GM18507 (cell line): ENCODE measurements at places on chromosomes 2 and 18.

GRCh38 chr2:25362049-25362433, 20.3 kb upstream of the DNMT3A start:
- peak; percentile 86 for DNase-seq

DNA sequence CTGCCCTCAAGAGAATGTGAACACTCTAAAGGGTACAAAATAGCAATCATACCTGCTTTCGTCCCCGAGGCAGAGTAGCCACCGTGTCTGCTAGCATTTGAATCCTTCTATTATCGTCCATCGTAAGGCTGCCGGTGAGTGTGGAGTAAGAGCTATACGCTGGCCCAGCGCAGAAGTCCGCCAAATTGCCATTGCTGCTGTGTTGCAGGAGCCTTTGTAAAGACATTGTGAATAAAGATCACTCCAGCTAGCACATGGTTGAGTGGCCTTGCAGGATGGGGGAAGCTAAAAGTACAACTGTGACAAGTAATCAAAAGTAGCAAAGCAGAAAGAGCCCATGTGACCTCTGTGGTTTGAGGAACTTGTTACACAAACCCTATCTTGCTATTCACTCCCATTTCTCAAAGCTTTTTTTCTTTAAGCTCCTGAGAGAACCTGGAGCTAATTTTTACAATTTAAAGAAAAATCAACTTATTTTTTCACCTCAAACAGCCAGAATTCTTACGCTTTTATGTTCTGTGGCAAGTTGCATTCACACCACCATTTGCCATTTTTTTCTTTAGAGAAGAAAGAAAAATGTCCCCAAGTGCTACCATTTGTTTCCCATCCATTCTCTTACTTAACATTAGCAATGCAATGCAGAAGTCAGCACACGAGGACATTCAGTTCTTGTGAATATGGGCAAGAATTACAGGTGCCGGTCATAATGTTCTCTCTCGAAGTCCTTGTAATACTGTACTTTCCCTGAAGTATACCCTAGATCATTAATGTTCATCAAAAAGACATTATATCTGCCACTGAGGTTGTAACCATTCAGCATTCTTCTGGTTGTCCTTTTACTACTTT, at the start of gene CYTIP:
Gene CYTIP (minus strand): TSS at position 295 of the 846 bp plus-strand sequence. CDS start 69 bp downstream, at position 226.
- no peak for DNase-seq

- DNase-seq: no peak
Measured at GRCh38 chr18:32270341-32270740, 80.5 kb downstream of the MEP1B start.

DNA sequence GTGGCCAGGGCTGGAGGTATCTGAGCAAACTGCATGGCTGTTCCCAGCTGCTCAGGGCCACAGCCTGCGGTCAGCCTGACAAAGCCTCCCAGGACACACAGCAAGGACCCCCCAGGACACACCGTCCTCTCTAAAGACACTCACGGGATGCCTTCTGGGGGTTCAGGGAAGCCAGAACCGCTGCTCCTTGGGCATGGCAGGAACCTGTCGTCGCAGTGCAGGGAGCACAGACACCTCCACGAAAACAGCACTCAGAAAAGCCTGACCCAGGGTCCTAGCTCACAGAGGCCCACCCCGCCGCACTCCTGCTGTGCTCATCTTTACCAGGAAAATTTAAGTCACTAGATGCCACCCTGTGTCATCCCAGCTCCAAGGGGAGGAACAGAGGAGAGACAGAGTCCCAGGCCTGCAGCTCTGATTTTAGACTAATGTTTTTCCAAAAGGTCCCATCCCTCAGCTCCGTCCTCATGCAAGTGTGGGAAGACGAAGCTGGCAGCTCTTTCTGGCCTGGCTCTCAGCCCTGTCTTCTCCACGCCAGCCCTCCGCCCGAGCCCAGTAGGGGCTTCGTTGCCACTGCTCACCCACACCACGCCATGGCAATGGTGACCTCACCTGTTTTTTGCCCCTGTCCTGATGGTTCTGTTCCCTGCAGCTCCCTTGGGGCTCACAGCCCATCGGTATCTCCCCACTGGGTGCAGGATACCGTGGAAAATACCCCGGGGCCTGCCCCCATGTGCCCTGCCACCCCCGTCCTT, 23.9 kb upstream of the SLC66A3 start:
- DNase-seq: no peak

DNA sequence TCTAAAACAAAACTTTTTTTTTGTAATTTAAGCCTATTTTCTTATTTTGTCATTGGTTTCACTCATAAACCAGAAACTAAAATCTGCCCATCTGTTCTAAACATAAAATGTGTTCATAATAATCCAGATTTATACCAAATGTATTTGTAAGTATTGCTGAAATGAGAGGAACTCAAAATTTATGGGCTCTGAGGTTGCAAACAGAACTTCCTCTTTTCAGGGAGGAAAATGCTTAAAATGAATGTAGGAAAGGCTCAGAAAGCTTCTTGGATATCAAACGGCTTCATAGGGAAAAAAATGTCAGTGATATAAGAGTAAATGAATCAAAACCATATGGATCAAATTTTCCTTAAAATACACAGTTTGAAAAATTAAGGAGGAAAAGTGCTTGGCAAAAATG, 83.9 kb downstream of the PAX3 start:
- DNase-seq: no peak

DNA sequence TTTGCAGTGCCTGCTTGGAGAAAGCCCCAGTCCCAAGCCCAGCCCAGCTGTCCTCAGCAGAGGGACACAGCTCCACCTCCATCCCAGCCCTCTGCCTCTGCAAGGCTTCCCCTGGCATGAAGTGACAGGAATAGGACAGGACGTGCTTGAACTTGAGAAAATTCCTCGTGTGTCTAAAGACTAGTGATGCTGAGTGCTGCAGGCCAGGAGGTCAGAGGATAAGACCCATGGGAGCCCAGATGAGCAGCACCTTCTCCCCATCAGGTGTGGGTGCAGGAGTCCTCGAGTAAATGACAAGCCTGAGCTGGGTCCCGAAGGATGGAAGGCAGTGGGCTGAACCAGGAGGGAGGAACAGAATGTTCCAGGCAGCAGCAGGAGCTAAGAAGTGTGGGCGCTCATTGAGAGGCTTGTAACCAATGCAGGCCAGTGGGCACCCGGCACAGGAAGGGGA, 67.8 kb upstream of the UXS1 start:
- DNase-seq: no peak

GRCh38 chr2:209525834-209526281, 102.0 kb downstream of the MAP2 start:
- no peak for DNase-seq

- peak; percentile 15 for DNase-seq
Measured at GRCh38 chr2:207662203-207662602, 37.0 kb upstream of the METTL21A start.

DNA sequence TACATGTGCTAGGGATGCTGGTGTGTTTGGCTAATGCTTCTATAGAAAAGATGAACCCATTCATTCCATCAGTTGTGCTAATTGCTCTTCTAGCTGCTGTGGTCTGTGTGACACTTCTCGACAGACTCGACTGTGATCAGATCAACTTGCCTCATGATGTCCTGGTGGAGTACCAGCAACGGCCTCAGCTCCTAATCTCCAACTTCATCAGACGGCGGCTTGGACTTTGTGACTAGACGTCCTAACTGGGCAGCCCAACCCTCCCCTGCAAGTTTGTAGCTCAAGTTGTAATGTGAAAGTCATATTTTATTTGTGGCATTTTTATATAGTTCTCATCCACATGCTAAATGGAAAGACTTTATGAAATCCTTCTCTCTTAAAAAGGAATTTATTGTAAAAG, 33.0 kb downstream of the UPP2 start:
- DNase-seq: no peak

GRCh38 chr2:215288112-215288815, 23.6 kb upstream of the ATIC start:
- no peak for DNase-seq

DNA sequence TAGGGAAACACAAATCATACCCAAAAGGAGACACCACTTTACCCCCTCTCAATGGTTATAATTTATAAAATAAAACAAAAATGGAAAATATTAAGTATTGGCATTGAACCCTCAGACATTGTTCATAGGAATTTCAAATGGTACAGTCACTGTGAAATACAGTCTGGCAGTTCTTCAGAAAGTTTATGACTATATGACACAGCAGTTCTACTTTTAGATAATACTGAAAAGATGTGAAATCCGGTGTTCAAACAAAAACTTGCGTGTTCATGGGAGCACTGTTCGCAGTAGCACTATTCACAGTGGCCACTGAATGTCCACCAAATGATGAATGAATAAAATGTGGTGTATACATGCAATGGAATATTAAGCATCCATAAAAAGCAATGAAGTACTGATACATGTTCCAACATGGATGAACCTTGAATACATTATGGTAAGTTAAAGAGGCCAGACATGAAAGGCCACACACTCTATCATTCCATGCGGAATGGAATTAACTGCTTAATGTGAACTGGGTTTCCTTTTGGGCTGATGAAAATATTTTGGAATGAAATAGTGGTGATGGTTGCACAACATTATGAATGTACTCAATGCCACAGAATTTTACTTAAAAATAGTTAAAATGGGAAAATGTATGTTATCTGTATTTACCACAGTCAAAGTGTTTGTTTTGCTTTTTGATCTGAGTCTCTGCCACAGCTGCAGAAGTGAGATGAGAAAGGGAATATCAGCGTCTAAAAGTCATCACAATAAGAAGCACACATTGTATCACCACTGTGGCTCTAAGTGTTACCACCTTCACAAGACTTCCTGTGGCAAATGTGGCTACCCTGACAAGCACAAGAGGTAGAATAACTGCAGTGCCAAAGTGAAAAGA, 864.6 kb downstream of the SUCLG1 start:
- DNase-seq: no peak

DNA sequence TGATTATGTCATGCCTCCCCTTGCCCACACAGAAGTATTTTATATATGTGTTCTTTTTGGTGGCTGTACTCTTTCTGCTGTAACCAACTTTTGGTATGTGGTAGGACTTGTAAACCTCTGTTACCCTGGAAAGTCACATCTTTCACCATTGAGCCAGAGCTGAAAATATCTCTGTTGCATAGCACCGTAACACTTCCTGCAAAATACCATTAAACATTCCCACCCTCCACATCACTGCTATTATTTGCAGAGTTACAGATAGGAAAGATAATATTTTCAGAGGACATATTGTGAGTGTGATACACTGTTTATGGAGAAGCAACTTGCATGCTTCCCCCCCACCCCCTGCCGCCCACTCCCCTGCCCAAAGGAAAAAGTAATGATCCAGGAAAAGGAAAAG, 44.8 kb downstream of the CAB39 start:
- no peak for DNase-seq

GRCh38 chr18:75083131-75083530, 125.8 kb downstream of the PTGR3 start:
- DNase-seq: no peak

DNA sequence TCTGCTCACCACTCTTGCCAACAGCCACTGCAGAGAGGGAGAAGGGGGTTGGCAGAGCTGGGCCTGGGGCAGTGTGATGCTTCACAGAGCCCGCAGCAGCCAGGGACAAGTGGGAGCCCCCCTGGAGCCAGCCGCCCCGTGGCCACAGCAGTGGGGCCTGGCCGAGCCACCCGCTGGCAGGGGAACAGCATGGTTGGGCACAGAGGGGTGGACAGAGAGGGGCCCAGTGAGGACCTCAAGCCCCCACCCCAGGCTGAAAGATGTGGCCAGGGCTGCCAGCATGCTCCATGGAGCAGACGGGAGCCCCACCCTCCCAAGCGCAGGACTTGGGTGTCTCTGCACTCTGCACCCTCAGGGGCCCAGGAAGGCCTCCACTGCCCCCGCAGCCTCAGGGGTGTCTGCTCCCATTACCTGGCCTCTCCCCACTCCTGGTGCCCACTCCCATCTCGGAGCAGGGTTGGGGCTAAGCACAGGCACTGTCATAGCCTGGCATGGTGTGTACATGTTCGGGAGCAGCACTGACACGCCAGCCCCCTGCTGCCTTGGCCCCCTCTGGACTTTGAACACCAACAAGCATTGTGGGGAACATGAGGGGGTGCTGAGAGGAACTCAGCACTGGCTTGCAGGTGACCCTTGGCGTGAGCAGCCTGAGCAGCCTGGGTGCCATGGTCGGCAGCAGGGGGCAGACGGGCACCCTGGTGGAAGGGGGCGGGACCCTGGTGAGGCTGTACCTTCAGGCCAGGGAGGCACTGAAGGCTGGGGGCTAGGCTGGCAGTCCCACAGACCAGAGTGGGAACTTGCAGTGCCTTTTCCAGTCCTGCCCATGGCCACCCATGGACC, 279.6 kb upstream of the CYP26B1 start:
- DNase-seq: no peak

GRCh38 chr2:119657466-119658145, 21.4 kb upstream of the TMEM177 start:
- no peak for DNase-seq

GRCh38 chr18:10061566-10062140, 147.8 kb downstream of the VAPA start:
- no peak for DNase-seq

GRCh38 chr2:43082903-43083677, 143.3 kb downstream of the ZFP36L2 start:
- no peak for DNase-seq

DNA sequence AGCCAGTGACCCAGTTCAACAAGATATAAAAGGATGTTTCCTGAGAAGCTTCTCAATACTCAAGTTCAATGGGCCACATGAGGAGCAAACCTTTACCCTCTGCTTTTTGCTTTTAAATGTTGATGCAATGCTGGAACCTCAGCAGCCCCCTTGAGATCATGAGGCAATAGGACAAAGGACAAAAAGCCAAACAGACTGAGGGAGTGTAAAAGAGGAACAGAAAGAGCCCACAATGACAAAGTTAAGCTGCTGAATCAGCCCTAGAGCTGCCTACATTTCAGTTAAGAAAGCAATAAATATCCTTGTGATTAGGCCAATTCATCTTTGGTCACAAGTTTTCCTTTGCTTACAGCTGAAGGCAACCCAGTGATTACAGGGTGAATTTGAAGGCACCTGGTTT, 76.9 kb downstream of the MRO start:
- DNase-seq: no peak

- no peak for DNase-seq
Measured at GRCh38 chr2:237570776-237571335, 4.5 kb downstream of the PRLH start.

DNA sequence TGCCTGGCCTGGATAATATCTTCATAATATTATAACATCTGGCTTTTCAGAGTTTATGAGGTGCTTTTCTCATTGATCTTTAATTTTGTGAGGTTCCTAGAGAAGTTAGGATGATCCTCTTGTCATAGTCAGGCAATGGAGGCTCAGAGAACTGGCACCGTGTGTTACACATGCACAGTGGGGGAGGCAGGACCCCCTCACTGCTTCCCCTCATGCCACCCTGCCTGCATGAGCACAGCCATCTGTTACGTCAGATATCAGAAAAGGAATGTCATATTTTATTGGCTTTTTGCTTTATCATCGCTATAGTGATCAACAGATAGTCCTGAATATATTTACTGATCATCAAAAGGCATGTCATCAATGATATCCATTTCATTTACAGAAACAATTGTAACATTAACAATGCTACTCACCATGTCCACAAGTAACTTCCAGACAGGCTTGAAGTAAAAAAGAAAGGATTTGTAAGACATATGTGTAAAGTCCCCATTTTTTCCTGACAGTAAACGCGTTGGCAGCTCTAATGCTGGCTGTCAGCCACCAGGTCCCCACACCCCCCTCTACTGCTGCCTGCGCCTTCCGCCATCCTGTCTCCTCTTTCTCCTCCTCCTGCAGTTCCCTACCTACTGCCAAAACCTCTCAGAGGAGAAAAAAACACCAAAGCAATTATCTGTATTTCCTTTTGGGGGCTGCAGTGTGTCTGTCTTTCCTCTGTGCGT, 18.8 kb downstream of the ENOSF1 start:
- DNase-seq: no peak

- DNase-seq: no peak
Measured at GRCh38 chr2:229044581-229044980, 226.5 kb downstream of the PID1 start.
